Foreskin keratinocyte (primary cell): ENCODE measurements at places on chromosomes 2 and 18. TPM values are rescaled to one million over a fixed set of nuclear protein-coding genes. Genes with fewer than 3 reads are reported as not detected.

GRCh38 chr2:9275399-9275798, 68.8 kb downstream of the ASAP2 start:
- no peak for DNase-seq

- DNase-seq: no peak
These were observed 99.6 kb upstream of the TNP1 start for GRCh38 chr2:216959433-216959832.

DNA sequence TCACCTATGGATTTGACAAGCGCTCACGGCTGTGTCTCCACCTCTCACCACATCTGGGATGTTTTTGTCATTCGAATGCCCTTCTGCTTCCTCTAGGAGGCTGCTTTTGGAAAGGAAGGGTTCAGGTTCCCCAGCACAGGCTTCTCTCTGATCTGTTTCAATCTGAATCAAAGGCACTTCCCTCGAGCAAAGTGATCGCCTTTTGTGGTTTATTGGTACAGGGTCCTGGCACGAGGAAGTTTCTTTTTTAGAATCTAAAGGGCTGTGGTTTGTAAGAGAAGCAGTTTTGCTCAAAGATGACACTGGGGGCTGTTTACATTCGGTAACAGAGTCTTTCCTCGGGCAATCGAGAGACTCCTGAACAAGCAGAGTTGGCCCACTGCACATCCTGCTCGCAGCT, 145.0 kb downstream of the DAW1 start:
- DNase-seq: no peak

The AMER3 gene
- total RNA-seq: not detected in 2 replicates
